ENCODE measurements at places on chromosomes 12 and 14.

DNA sequence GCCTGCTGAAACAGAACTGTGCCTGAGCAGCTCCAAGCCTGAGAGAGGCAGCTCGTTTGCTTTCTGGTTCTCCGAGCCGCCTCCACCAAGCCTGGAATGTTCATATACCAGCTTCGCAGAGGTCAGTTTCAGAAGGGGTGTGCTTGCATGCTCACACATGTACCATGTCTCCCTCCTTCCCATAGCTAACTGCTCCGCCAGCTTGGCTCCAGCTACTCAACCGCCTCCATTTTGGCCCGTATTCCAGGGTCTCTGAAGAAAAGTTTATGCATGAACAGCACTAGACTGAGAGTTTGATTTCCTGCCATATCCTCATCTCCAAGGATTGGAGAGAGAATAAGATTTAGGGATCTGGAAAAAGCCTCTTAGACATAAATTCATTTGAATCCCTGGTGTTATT is 103.7 kb downstream of the SMOC1 start:
- DNase-seq = no peak

DNA sequence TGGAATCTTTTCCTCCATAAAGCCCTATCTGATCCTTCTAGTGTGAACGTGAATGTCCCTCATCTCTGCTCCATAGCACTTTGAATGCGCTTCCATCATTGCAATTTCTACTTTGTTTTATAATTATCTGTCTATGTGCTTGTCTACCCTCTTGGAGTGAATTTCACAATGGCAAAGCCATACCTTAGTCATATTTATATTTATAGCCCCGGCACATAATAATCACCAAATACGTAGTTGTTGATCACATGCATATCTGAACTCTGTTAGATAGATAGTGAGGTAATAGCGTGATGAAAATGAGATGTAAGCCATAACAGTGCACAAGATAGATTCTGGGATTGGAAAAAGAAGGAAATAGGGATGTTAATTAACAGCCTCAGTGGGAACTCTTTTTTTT is 55.2 kb downstream of the MSRB3 start:
- DNase-seq = no peak

DNA sequence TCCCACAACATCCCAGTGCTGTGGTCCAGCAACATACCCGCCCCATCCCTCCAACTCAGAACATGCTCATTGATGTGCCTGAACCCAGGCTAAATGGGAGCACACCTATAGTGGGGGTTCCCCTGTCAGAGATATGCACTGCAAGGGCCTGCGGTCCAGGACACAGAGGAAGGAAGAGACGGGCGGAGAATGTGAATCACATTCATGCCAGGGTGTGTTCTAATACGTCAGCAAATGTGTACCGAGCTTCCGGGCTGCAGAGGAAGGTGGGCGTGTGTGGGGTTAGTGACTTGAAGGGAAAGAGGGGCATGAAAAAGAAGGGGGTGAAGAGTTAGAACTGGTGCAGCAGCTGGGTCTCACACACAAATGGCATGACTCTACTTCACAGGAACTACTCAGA is 83.7 kb downstream of the DPF3 start:
- DNase-seq = no peak

DNA sequence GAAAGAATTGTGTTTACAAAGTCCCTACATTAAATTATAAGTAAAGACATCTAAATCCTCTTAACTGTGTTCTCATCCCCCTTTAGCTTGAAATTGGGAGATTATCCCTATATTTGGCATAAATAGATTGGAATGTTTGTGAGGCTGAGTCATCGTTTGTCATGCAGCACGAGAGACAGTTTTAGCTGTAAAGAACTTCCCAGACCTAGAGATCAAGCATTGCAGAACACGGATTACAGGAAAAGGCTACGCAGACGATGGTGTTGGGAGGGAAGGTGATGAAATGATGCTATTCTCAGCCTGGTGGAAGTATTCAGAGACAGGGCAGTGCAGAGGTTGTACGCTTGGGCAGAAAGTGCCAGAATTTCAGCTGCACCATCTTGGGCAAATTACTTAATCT is 93.8 kb downstream of the PTPRB start:
- no peak for DNase-seq

- no peak for DNase-seq
Measured at GRCh38 chr12:105783983-105784947, 354.5 kb downstream of the NUAK1 start.

DNA sequence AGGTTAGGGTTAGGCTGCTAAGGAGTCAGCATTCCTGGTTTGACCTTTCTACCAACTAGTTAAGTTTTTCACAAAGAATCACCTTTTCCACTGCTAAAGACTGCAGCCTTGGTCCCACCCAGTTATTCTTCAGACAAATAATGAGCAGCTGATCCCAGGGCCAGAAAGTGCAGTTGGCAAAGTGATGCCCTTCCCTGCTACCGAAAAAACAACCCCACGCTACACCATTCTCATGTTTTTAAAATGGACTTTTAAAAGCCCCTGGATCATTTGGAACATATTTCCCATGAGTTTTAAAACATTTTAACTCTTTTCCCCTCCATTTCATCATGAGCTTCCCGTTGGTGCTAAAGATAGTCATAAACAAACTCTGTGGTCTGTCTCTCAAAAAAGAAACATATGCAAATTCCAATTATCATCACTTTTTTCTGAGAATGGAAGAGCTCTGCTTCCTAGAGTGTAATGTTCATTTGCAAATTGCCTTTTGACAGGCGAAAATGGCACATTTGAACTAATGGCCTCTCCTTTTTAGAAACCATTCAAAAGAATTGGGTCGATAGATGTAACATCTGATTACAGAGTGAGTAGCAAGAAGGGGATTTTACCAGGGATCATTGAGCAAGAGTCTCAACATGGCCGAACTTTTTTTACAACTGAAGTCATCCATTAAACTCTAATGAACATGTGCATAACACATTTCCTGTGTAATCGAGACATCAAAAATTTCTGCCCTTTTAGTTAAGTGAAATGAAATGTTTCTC is 129.3 kb upstream of the RAP1B start:
- DNase-seq = no peak

- DNase-seq = no peak
Measured at GRCh38 chr12:48969160-48969771, 2.3 kb downstream of the WNT10B start.

- DNase-seq = no peak
Measured at GRCh38 chr12:130770413-130771028, 54.4 kb upstream of the RIMBP2 start.

DNA sequence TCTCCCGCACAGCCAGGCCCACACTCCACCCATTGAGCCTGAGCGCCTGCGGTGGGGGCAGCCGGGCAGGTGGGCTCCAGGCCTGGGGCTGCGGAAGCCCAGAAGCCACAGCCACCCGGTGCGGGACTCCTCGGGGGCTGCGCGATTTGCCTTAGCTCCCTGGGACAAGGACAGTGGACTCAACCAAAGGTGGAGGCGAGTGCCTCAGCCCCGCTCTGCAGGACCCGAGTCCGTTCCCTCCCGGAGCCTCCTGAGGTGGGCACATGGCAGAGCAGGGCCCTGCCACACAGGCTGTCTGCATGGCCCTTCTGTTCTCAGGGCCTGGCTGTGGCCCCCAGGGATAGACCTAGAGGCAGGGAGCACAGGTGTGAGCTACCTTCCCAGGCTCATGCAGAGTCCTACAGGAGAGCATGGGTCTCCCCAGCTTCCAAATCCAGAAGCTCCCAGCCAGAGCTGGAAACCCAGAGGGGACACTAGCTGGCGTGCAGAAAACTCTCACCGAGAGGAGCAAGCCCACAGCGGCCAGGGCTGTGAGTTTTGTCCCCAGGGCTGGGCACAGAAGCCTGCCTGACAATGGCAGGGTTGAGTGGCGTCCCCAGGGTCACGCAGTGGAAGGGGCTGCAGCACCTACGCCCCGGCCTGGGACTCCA is 22.2 kb upstream of the LRTM2 start:
- no peak for DNase-seq

GRCh38 chr14:65387628-65388027 is 24.9 kb upstream of the FUT8 start:
- DNase-seq = no peak
